ENCODE measurements at places on chromosomes 13 and 19.

DNA sequence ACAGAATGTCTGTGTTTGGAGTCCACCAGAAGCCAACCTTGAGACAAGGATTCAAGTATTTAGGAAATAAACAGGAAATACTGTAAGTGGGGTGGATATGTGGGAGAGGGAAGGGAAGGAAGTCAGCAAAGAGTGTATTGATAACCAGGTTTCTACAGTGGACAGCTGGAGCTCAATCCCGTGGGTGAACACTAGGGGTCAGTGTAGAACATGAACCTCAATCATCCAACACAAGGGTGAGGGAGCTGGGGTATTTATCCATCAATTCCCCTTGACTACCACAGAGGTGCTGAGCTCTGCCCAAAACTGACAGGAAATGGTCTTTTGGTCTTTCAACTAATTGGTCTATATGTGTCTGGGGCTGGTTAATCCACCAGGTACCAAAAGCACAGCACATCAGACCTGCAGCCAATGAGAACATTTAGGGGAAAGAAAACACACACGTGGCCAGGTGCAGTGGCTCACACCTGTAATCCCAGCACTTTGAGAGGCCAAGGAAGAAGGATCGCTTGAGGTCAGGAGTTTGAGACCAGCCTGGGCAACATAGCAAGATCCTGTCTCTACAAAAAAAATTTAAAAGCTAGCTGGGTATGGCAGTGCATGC lies 5.6 kb upstream of the SYDE1 start:
- DNase-seq: no peak

DNA sequence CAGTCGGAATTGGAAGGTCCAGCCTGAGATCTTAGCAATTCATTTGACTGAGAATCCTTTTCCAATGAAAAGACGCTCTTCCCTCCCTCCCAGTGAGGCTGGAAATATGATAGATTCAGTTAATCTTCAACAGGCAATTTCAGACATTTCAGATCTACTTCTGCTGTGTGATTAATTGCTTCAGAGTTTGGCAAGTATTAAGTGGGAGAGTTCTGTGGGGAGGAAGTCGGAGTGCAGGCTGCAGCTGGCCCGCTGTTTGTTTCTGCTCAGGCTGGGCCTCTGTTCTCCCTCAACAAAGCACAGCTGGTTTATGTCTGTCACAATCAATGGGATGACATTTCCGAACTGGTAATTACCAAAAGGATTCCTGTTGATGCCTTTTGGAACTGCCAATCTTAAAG lies 178.2 kb downstream of the NDFIP2 start:
- DNase-seq: no peak

DNA sequence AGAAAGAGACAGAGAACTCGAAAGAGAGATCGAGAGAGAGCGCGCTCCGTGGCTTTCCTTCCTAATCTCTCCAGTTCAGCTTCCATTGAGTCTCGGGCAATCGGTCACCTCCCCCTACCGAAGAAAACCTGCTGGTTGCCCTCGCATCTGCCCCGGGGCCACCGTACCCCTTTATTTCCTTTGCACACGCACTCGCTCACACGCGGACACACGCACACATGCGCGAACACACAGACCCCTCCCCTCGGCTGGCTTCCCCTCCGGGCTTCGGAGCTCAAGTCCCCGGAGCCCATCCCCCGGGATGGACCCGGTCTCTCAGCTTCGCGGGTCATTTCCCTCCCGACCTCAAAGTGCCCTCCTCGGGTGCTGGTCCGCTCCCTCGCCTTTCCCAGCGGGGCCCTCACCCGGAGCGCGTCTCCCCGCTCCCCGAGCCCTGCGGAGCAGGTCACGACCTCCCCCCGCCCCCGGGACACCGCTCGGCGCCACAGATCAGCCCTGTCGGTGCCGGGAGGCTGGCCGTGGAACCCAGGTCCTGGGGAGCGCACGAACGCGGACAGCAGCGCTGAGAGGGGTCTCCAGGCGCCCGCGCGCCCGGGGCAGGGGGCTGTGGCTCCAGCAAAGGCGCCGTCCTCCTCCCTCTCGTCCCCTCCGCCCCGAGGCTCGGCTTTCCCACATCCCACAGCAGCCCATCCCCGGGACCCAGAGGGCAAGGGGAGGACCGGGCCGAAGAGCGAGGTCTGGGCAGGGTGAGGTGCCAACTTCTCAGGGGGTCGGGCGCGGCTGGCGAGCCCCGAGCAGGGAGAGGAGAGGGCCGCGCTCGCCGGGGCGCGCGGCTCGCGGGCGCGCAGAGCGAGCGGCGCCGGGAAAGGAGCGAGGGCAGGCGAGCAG lies 1.8 kb downstream of the DACH1 start:
- no peak for DNase-seq

DNA sequence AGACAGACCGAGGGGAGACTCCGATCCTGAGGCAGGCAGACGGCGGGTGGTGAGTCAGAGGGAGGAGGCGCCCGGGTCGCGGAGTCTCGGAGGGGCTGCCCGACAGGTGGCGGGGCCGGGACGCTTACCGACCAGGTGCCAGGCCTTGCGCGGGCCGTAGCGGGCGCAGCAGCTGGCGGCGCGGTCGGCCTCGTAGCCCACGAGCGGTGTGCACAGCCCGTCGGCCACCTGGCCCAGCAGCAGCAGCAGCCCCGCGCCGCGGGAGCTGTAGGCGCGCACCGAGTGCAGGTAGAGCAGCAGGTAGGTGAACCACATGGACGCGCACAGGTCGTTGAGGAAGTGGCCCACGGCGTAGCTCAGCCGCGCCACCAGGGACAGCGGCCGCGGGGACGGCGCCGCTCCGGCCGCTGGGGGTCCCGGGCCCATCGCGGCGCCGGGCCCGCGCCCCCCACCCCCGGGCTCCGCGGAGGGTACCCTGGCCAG lies 367 bp downstream of the MFSD12 start:
- no peak for DNase-seq
